ENCODE measurements at places on chromosomes 13 and 19.

DNA sequence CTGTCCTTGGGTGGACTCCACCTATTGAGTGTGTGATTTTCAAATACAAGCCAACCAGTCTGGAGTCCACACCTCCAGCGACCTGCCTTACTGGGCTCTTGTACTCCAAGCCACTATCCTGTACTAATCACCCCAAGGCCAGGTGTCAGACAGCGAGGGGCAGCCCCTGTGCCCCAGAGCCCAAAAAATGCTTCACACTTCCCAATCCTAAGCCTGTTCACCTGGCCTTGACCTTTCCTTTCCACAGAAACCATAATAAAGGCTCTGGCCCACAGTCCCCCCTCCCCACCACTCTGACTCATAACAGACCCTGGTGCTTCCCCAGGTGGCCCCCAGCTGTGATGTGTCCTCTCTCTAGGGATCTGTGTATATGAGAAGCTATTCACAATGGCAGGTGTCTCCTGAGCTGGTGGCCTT, 3.9 kb downstream of the CD209 start:
- DNase-seq, result no peak

- DNase-seq, result no peak
These were observed 541 bp downstream of the ASPDH start for GRCh38 chr19:50512999-50513745.

GRCh38 chr13:43206838-43207237, 183.5 kb downstream of the DNAJC15 start:
- DNase-seq, result no peak

DNA sequence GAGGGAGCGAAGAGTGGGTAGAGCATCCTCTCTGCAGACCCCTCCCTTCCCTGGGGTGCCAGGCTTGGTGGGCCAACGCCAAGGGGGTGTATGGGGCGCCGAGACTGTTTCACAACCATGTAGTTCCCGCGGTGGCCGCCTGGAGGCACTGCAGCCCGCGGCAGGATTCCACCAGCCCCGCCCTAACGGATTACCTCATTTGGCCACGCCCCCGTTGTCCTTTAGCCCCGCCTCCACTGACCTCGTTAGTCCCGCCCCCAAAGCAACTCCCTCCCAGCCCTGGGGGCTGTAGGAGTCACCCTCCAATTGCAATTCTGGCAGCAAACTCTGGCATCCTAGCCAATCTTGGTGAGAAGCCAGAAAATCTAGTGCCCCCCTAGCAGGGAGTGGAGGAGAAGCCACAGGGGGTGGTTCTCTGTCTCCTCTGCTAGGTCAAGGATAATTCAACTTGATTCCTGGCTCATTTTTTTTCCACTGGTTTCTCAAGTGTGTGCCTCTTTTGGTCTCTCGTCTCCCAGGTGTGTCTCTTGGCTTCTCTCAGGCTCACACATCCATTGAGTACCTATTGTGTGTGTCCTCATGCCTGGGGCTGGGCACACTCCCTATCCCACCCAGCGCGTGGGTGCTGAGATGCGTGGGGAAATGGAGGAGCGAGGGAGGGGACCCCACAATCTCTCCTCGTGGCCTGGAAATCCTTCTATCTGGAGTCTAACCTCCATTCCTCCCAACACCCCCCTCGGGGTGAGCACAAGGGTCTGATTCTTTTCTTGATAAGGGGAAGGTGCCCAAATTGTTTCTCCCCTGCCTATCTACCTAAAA, 2.0 kb downstream of the OLFM2 start:
- DNase-seq, result peak; percentile 33

- DNase-seq, result no peak
These were observed 10.8 kb downstream of the POU4F1 start for GRCh38 chr13:78592584-78592983.

DNA sequence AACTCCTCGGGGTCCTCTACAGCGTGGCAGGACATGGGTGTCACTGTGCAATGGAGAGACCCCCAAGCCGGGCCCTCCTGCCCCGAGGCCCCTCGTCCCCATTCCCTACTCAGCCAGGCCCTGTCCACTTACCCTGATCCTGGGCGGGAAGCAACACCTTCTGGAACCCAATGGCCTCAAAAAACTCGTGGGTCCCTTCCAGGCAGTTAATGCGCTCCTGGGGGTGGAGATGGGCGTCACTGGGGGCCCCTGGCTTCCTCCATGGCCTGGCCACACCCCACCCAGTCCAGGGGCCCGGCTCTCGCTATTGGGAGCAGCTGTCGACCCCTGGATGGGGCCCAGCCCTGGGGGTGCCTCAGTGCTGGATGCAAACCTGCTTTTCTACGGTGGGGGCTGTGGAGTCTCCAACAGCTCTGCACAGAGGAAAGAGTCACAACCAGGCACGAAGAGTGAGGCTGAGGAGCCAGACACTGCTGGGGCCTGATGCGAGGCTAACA, 10.8 kb downstream of the UBXN6 start:
- no peak for DNase-seq

- no peak for DNase-seq
These were observed 34.4 kb upstream of the SIN3B start for GRCh38 chr19:16794456-16795441.

- DNase-seq, result no peak
These were observed 14.7 kb downstream of the ZNF763 start for GRCh38 chr19:11979527-11979926.

- no peak for DNase-seq
These were observed 19.7 kb upstream of the ZBTB7A start for GRCh38 chr19:4086411-4086867.

GRCh38 chr13:23668562-23668961, 98.3 kb downstream of the TNFRSF19 start:
- DNase-seq, result no peak

- DNase-seq, result no peak
These were observed 132.1 kb upstream of the SPACA7 start for GRCh38 chr13:112244061-112244460.

DNA sequence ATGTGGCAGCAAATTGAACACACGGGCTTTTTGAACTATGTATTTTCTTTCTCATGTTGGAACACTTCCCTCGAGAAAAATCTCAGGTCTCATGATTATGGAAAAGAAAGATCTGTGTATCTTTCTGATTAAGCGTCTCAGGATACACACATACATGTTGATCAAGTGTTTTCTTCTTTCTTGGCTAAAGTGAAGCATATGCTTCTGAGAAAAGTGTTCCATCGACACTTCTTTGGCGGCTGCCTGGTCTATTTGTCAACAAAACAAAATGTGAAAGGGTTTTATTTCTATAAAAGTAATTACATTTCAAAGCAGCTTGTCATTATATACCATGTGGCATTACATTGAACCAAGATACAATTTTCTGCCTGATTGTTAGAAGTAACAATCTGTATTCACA, 157.5 kb downstream of the DLEU7 start:
- no peak for DNase-seq

DNA sequence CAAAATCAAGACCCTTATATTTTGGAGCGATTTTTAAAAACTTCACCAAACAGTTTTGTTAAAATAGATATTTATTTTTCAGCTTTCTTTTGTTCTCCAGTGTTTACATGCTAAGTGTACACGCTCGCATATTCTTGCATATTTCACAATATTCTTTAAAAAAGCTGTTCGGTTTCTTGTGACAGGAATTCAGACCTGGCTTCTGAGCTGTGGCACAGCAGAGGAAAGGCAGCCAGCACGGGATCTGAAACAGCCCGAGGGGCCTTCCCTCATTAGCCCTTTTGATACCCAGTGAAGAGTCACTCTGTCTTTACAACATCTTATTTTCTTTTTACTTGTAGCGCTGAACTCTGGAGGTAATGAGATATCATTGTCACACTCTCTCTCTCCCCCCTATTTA, 234.0 kb downstream of the B3GLCT start:
- DNase-seq, result no peak

GRCh38 chr13:111275382-111275781, 45.1 kb upstream of the TEX29 start:
- no peak for DNase-seq

- no peak for DNase-seq
These were observed 17.2 kb upstream of the RNASEH2B start for GRCh38 chr13:50892210-50892944.

GRCh38 chr13:25783076-25783475, 268.7 kb downstream of the SHISA2 start:
- DNase-seq, result no peak

- no peak for DNase-seq
These were observed 139.4 kb upstream of the TSC22D1 start for GRCh38 chr13:44715287-44716230.

DNA sequence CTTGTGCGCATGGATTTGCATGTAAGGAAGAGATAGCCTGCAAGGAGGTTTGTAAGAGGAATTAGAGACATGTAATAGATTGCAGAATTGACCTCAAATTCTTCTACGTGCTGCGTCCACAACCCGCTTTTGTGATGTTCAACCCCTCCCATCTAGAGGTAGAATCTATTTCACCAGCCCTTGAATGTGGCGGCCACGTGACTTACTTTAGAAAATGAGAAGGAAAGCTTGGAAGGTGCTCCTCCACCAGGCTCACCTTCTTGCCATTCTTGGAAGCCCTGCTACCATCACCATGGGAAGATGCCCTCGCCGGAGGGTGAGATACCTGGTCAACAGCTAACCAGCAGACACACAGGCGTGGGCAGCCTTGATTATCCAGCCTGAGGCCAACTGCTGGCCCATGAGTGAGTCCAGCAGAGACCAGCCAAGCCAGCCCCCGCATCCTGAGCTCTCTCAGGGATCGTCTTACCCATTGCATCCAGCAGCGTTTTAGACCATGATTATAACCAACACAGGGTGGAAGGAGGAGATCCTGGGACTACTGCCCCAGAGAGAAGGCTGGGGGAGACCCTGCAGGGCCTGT, 7.6 kb upstream of the PEPD start:
- no peak for DNase-seq

DNA sequence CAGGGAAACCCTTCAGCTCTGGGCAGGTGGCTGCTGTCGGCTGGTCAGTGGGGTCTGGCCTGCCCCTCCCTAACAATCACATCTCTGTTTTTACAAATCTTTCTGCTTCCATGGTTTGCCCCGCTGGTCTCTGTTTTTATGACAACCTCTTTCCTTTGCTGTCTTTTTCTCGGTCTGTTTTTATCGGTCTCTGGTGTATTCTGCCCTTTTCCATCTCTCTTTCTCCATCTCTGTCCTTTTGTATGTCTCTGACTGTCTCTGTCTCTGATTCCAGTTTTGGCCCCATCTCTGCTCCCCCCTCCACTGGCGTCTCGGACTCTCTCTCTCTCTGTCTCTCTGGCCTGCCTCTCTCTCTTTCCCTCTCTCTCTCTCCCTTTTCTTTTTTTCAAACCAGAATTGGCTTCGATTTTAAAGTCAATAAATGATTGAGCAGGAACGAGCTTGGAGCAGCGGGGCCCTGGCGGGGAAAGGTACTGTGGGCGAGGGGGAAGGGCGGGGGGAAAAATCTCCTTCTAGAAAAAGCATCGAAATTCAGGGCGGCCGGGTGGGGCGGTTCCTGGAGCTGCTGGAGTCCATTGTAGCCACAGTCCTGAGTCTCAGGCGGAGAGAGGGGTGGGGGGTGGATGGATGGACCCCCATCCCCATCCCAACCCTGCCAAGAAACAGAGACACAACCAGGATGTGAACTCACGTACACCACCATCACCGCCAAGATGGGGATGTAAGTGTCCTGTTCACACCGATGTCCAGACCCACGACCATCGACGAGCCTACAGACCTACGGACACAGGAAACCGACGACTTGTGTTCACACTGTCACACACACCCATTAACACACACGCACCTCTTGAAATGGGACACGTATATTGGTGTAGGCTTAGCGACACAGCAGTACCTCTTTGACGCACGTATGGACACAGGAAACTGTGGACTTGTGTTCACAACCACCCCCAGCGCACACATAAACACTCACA, 3.0 kb downstream of the NFIX start:
- DNase-seq, result no peak

GRCh38 chr19:54191011-54191810, at the start of gene TSEN34:
Gene TSEN34, plus strand, starts transcription at chr19:54191308. Its CDS starts 57 bp downstream, at chr19:54191365.
- peak; percentile 78 for DNase-seq

GRCh38 chr19:49614096-49614833, 23.3 kb downstream of the PRR12 start:
- no peak for DNase-seq

GRCh38 chr19:50793558-50794065, 3.4 kb downstream of the ACP4 start:
- no peak for DNase-seq

DNA sequence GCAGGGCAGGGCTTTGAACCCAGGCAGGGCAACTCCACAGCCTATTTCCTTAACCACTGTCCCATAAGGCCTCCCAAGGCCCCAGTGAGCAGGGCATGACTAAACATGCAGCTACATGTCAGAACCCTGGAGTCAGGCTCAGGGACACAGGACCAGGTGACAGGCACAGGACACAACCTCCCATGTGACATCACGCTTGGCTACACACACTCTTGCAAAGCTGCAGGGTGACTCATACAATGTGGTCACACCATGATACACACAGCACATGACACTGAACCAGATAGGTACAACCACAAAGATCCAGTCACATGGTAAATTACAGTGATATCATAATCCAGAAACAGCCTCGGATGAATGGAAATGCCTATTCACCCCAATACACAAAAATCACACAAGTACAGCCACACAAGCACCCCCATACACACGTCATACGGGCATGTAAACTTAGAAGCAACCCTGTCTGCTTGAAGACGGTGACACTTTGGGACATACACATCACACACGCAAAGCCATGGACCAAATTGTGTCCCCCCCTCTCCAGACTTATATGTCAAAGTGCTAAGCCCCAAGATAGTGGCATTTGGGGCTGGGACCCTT, 14.5 kb downstream of the KLK4 start:
- DNase-seq, result no peak

GRCh38 chr13:103878891-103879605, 812.8 kb upstream of the SLC10A2 start:
- DNase-seq, result no peak

DNA sequence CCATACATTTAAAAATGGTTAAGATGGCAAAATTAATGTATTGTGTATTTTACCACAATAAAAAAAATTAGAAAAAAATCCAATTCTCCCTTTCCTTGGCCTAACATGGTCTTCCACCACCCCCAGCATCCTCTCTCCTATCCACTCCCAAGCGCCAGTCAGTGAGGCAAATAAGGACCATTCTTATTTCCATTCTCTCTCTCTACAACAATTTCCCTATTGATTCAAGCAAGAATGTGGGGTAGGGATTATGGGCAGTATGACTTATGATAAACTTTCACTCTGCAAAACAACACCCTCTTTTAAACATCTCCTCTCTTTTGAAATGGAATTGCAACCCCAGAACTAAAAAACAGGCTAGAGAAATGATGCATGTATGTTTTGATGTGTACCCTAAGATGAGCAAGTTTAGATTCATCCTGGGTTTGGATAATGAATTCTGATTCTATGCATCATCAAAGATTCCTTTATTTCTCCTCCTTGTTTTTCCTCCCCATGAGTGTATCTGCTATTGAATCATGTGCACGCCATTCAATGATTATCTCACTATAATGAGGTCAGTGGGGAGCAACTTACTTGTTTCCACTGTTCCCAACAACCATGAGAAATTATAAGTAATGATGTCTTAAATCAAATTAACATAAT, 3.5 kb downstream of the STARD13 start:
- no peak for DNase-seq

- DNase-seq, result no peak
These were observed 29.3 kb upstream of the TNFAIP8L1 start for GRCh38 chr19:4609878-4610511.

GRCh38 chr19:8517551-8518442, 3.8 kb upstream of the ZNF414 start:
- DNase-seq, result no peak
